Peyer's patch (tissue), 4 donors: ENCODE measurements at places on chromosomes 6 and 20. TPM values are rescaled to one million over a fixed set of nuclear protein-coding genes. Genes with fewer than 3 reads are reported as not detected.

DNA sequence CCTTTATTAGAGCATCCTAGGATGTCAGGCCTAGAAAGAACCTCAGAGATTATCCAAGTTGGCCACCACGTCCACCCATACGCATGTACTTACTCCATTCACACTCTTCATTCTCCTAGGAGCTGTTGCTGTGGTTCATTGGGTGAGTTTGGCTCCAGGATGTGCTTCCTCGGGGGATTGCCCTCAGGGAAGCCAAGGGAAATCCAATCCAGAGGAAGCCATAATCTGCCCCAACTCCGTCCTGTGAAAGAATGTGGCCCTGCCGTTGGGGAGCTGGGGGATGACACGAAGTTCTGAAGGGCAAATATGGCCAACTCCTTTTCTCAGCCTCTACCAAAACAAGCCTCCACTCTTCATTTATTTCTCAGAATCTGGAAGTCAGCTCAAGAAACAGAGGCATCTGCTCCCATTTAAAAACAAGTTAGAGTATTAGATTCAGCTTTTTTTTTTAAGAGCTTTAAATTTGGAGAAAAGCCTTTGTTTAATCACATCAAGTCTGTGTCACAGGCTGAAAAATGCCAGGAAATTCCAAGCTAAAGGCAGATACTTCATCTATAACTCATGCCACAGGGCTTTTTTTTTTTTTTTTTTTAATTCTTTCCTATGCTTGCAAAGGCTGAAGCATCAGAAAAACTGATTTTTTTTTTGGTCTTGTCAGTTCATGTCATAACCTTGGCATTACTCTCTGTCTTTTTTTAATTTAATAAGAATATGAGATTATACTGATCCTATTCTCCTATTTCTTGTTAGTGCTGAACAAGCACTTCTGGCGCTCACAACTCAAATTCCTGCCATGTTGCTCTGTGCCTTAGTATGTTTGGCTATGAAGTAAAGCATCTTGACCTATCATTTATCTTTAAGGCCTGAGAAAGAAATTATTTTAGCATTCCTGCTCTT is 480.9 kb upstream of the MARCKS start:
- DNase-seq = no peak

- DNase-seq = no peak
Observed at GRCh38 chr6:11194356-11195218, 37.9 kb downstream of the NEDD9 start.

RAMACL gene
- not detected for total RNA-seq

DNA sequence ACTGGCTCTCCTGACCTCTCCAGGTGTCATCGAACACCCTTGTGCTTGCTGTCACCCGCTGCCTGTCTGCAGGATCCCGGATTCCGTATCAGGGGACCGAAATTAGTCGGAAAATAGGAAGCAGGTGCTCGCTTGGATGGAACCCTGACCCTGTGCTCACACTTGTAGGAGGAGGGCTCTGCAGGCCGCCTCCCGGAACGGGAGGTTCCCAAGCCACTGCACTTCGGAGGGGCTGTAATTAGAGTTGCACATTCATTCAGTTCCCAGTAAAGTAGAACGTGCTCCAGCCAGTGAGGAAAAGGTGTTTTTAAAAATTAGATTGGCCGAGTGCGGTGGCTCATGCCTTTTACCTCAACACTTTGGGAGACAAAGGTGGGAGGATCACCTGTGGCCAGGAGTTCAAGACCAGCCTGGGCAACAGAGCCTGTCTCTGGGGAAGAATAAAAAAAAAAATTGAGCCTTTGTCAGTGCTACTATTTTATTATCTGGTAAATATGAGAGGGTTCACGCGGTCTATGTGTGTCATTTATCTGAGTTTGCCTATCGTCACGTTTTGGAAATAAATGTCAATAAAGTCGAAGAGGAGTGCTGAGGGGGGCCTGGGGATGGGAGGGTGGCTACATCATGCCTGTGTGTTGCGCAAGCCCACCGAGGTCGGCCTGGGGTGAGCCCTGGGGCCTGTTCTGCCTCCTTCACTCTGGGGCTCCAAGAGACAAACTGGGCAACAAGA is 1.5 kb upstream of the GMEB2 start:
- DNase-seq = peak; percentile 76

GRCh38 chr6:152503546-152503945 is 133.6 kb downstream of the SYNE1 start:
- DNase-seq = no peak

DNA sequence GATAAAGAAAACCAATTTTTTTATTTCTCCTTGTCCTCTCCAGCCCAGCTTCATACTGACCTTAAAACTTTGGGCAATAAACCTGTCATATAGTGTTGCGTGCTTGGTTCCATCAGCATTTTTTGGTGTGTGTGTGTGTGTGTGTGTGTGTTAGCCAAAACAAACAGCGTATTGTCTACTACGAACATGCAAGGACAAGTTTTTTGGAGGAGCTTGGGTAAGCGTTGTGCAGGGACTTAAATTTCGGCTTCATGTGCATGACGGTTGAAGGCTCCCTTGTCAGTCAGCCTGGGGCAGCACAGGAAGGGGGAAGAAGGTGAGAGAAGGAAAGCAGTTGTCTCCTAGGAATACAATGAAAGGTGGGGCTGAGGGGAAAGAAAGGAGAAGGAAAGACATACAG is 62.0 kb upstream of the PAX1 start:
- no peak for DNase-seq

DNA sequence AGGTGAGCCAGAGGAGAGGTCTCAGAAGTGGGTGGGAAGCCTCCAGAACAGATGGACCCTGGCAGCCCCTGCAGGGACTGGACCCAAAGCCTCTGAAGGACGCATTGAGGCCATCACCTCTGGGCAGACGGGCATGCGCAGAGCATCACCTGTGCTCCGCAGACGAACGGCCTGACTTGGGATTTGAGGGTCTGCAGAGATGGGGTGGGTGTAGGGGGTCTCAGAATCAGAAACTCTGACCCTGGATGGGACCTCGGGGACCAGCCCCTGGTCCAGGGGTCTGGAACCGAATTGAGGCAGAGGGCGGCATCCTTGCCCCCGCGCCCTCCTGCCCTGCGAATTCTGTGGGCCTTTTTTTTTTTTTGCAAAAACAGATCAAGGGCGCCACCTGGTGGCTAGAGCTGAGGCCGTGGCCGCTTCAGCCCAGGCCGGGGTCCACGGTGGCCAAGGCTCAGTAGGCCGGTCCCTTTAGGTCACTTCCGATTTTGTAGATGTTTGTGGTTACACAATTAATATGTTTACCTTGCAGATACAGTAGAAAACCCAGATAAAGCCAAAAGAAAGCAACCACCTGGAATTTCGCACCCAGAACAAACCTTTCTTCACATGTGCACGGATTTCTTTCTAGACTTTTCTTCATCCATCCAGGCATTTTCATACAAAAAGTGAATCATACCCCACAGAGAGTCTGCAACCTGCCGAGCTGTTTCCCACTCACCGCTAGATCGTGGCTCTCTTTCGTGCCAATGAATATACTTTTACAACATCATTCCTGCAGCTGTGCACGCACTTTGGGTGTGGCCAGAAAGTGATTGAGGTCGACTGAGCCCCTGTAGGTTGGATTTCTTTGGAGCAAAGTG is 25.9 kb downstream of the ZBP1 start:
- peak; percentile 48 for DNase-seq

RIPOR2 gene
- total RNA-seq = 5.8 TPM

CTAGE9 gene
- total RNA-seq = not detected

GRCh38 chr6:4676016-4676415 is 100.2 kb upstream of the CDYL start:
- DNase-seq = no peak

THEMIS gene
- total RNA-seq = 9.1 TPM

DNA sequence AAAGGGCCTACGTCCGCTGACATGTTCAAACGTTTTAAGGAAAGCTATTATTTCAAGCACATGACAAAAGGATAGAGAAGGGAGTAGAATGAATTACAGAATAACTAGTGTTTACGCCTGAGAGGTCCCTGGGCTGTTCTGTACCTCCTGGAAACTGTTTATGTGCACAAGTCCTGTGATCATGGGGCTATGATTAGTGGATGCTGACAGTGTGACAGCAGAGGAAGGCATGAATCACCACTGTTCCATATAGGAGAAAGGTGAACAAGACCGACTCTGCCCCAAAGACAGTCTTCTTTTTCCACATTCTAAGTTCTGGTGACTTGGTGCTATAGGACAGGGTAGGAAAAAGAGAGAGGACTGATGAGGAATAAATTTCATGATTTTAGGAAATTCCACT is 249.2 kb upstream of the PRDM1 start:
- no peak for DNase-seq

DNA sequence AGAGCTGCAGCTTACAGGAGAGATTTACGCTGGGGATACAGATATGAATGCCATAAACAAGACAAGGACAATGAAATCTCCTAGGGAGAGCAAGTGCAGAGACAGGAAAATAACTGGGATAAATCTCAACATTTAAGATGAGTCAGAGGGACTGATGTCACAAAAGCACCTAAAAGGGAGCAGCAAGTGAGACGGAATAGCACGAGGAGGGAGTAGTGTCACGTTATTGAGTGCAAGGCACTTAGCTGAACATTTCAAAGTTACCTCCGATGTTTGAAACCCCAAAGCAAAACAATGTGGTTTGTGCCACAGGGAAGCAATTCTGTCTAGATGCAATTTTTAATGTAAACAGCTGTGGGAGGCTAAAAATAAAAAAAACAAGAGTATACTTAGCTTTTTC is 1131.7 kb upstream of the EYS start:
- DNase-seq = no peak

DNA sequence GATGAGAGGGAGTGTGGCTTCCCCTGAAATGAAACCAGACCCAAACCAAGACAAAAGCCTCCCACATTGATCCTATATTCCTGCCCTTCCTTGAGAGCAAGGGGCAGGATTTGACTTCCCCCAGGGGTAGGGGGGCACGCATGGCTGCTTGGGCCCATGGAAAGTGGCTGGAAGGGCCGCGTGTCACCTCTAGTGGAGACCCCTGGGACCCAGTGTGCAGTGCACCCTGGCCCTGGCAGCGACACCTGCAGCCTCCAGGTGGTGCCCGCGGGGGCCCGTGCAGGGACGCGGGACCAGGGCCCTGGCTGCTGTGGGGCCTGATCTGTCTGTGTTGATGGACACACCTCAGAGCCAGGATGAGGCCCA is 18.0 kb upstream of the SLCO4A1 start:
- DNase-seq = peak; percentile 89

SERPINB1 gene
- 95.2 TPM for total RNA-seq

DNA sequence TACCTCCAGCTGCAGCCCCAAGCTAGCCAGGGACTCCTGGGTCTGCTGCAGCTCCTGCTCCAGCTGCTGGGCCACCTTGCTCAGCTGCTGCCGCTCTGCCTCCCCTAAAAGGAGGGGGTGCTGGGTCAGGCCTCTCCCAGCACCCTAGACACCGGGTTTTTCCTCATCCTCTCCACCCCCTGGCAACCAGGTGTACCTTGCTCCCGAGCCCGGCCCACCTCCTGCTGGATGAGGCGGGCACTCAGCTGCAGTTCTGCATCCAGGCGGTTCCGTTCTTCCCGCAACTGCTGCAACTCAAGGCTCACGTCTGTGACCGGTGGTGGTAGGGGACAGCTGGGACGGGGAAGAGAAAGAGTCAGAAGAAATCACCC is 6.1 kb upstream of the PSORS1C2 start:
- peak; percentile 82 for DNase-seq

- DNase-seq = no peak
Observed at GRCh38 chr20:17109307-17109706, 117.5 kb upstream of the PCSK2 start.

DYNLT2 gene
- total RNA-seq = 4.1 TPM

DNA sequence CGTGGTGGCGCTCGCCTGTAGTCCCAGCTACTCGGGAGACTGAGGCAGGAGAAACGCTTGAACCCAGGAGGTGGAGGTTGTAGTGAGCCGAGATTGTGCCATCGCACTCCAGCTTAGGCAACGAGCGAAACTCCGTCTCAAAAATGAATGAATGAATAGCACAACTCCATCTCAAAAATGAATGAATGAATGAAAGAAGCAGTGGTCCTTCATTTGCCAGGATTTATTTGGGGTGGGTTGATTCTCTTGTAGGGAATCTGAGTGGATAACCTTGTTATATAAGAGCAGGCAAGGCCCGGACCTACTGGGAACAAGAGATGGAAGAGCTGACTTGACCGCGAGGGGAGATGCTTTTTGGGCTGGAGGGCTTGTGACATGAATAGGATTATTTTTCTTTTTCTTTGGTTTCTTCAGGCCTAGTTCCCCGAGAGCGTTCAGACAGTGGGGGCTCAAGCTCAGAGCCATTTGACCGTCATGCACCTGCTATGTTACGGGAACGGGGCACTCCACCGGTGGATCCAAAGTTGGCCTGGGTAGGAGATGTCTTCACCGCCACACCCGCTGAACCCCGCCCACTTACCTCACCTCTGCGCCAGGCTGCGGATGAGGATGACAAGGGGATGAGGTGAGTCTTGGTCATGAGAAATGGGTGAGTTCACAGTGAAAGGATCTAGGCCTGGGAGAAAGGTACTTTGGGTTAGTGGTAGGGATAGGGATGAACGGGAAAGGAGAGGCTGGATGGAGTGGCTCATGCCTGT is 9.8 kb downstream of the PRRC2A start:
- DNase-seq = no peak

C20orf202 gene
- total RNA-seq = not detected

LRFN2 gene
- 0.83 TPM for total RNA-seq

GRCh38 chr20:43513372-43513930 is 6.0 kb downstream of the L3MBTL1 start:
- no peak for DNase-seq

GRCh38 chr6:155328539-155329459 is 14.5 kb upstream of the TFB1M start:
- DNase-seq = no peak

- no peak for DNase-seq
Observed at GRCh38 chr6:10610289-10610688, 84.1 kb downstream of the C6orf52 start.

KHDRBS2 gene
- total RNA-seq = 0.47 TPM

PRICKLE4 gene
- 3.8 TPM for total RNA-seq

DNA sequence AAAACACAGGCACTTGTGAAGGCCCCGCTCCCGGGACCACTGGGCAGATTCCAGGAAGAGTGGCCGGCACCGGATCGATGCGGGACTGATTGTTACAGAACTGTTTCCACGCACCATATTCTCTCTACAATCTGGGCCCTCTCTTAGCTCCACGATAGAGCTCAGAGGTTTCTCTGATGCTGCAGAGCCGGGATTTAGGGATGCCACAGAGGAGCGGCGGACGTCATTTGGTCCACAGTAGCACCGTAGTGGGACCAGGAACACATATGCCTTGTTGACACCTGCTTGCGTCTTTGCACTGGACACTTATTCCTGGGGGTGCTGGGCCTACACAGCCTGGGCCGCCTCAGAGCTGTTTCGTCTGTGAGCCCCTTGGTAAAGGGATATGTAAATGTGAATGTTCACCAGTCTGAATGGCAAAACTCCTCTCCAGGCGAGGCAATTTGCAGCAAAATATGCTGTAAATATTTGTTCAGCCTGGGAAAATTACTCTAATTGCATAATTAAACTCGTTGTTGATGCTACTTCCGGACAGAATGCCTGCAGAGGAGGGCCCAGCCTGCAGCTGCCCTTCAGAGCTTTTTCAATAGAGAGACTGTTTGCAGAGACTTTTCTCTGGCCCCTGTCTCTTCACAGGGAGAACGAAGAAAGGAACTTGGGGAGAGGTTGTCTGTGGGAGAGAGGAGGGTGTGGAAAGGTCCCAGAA is 9.4 kb downstream of the PCK1 start:
- no peak for DNase-seq

NRSN1 gene
- not detected for total RNA-seq

EIF6 gene
- 161 TPM for total RNA-seq

- no peak for DNase-seq
Observed at GRCh38 chr6:75711173-75711572, 37.9 kb upstream of the MYO6 start.

PCSK2 gene
- total RNA-seq = not detected

GRCh38 chr20:38917657-38918056 is 8.6 kb upstream of the FAM83D start:
- DNase-seq = no peak

CRYBG1 gene
- 60.2 TPM for total RNA-seq
